ENCODE measurements at places on chromosomes 3 and 15.

GRCh38 chr3:193744048-193744821 lies 151.2 kb downstream of the OPA1 start:
- no peak for DNase-seq

- DNase-seq: no peak
Observed at GRCh38 chr3:133998691-133999241, 31.0 kb downstream of the SLCO2A1 start.

GRCh38 chr3:149771652-149772271 lies 19.5 kb upstream of the COMMD2 start:
- no peak for DNase-seq

GRCh38 chr15:41727143-41727542 lies 47.1 kb upstream of the MAPKBP1 start:
- no peak for DNase-seq

- no peak for DNase-seq
Observed at GRCh38 chr3:106337116-106337515, 468.3 kb upstream of the CBLB start.

DNA sequence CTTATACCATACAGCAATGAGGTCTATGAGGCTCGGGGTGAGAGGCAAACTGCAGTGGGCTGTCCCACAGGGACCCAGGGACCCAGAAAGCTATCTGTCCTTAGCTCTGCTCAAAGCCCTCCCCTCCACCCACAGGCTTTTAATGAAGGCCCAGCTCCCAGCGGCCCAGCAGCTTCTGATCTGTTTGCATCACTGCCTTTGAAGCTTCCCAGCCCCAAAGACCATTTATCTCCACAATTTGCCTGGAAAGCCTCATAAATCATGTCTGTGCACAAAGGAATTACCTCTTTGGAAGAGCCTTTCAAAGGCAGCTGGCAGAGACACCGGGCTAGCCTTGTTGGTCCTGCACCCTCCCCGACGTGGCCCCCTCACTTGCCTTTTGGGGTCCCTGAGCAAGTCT lies 123.9 kb downstream of the RAB11A start:
- no peak for DNase-seq

DNA sequence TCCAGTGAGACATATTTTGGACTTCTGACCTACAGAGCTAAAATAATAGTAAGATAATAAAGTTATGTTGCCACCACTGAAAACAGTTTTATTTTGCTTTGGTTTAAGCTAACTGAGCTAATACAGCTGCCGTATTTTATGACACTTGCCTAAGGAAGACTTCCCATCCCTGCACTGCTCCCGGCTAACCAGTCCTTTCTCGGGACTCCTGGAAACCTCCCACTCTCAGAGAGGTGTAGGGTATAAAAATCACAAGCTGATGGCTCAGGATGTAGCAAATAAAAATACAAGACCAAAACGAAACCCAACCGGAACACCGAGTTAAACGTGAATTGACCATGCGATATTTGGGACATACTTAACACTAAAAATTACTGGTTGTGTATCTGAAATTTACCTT lies 448 bp upstream of the KBTBD12 start:
- no peak for DNase-seq

Measured in effector memory CD4-positive, alpha-beta T cell (primary cell).